ENCODE measurements at places on chromosomes 7 and 10.

DNA sequence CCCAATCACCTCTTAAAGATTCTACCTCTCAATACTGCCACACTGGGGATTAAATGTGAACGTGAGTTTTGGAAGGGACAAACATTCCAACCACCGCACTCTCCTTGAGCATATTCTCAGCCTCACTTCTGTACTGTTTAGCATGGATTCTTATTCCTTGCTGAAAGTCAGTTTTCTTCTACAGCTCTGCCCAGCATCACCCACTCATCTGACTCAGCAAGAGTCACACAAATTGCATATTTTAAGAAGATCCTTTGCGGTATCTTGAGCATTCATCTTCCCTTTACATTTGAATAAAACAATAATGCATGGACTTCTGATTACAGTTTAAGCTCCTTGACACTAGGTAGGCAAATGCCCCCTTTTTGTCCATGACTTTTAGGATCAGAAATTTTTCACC, 251.6 kb upstream of the MKLN1 start:
- peak; percentile 7 for DNase-seq

DNA sequence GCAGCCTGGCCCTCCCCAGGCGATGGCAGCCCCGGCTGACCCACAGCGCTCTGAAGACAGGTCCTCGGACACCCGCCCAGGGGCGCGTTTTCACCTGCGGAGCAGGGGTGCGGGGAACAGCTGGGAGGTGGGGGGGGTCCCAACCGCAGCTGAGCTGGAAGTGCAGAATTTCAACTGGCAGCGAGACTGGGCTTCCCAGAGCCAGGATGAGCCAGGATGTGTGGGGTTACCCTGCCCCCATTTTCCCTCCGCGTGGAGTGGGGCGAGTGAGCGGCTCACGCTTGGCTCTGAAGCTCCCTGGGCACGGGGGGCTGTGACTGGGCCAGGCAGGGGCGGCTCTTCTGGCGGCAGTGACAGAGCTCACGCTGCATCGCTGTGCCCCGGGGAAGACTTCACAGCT, 70.2 kb downstream of the DNAJB6 start:
- no peak for DNase-seq

DNA sequence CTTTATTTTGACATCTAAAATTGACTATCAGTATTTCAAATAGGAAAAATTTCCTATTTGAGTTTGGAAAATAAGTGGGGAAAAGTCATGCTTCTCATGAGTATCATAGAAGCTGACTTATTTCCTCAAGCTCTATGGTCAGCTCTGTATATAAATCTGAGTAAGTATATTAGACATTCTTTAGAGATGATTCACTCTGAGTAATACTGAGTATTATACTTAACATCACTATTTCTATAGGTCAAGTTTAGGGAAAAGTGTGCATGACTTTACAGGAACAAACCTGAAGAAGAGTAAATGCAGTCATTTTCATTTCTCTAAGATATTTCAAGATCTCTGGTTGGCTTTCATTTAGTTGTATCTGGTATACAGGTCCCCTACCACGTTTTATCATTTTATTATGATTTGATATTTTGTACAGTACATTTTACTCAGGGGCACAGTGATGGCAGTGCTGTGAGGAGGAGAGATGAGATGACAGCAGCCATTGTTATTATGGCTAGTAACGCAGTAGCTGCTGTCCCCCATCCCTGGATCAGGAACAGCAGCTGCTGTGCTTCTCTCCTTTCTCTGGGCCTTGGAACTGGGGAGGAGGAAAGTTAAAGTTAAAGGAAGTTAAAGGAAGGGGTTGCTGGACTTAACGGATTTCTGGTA, 15.2 kb downstream of the SND1 start:
- DNase-seq: no peak

DNA sequence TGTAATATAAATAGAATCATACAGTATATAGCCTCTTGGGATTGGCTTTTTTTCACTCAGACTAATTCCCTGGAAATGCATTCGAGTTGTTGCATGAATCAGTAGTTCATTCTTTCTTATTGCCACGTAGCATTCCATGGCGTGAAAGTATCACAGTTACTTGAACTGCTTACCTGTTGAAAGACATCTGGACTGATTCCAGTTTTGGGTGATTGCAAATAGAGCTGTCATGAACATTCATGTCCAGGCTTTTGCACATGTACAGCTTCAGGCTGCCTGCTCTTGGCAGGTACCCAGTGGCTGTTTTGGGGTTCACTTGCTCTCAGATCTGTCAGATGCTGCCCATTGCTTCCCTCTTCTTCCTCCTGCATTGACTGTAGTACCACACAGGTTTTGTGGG, 54.9 kb downstream of the LRGUK start:
- DNase-seq: no peak

GRCh38 chr10:62732841-62733653, 71.5 kb upstream of the ADO start:
- DNase-seq: no peak

GRCh38 chr10:114556236-114557122, 101.6 kb downstream of the ABLIM1 start:
- DNase-seq: no peak

DNA sequence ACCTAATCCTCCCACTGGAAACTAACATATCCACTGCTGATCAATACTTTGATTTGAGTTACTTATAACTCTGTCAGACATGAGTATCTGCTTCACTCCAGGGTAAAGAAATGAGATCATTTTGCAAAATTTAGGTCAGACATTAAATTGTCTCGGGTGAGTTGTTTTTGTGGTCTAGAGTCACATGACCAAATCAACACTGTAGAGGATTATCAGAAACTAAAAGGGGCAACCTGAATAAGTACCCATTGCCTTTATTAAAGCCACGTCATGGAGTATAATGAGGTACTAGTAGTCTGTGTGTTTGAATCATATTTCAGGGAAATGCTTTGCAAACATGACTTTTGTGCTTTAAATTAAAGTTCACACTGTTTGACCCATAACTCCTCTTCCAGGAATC, 107.7 kb upstream of the ADO start:
- DNase-seq: no peak

GRCh38 chr10:119407254-119407777, 135.2 kb downstream of the RGS10 start:
- no peak for DNase-seq

GRCh38 chr7:43621729-43622448, 39.0 kb downstream of the STK17A start:
- DNase-seq: no peak

DNA sequence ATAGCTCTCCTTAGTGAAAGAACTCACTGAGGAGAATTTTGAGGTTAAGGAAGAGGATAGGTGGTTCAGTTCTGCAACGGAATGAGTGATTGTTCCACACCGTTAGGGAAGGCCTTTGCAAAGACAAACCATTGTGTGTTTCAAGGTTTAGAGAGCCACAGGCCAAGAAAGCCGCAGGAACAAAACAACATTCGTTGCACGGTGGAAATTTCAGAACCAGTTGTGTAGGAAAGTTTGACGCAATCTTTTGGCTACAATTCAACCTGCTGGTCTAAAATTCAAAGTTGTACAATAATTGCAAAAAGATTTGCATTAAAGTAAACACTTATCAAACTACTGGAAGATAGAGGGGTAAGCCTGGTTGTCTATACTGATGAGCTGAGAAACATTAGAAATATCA, 91.4 kb downstream of the FAM107B start:
- DNase-seq: no peak

DNA sequence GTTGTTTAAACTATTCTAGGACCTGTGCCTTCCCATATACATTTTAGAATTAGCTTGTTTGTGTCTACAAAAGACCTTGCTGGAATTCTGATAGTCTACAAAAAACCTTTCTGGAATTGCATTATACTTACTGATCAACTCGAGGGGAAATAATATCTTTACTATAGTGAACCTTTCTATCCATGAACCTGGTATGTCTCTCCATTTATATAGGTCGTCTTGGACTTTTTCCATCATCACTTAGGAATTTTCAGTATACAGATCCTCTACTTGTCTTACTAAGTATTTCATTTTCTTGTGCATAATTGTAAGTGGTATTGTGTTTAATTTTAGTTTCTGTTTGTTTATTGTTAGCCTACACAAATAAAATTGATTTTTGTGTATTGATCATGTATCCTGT, 101.1 kb downstream of the WDFY4 start:
- no peak for DNase-seq

DNA sequence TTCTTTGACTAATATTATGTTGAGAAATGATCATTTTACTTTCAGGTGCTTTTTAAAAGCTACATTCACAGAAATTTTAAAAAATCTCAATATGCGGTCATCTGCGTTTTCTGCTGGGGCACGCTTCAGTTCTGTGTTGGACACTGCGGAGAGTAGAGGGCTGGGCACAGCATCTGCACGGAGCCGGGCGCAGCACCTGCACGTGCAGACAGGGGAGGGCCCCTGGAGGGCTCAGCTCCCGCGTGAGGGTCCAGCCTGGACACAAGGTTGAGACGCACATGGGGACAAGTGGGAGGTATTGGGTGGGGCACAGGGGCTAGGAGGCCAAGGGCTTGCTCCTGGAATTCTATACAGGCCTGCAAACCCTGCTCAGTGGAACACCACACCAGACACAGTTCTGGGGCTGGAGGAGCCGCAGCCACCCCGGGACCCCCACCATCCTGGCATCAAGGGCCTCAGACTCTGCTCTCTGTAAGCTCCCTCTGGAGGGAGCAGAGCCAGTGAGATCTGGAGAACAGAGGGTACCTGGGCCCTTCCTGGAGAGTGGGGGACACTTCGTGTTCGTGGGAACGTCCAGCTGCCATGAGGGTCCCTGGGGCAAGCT, 20.4 kb upstream of the FAM20C start:
- no peak for DNase-seq

DNA sequence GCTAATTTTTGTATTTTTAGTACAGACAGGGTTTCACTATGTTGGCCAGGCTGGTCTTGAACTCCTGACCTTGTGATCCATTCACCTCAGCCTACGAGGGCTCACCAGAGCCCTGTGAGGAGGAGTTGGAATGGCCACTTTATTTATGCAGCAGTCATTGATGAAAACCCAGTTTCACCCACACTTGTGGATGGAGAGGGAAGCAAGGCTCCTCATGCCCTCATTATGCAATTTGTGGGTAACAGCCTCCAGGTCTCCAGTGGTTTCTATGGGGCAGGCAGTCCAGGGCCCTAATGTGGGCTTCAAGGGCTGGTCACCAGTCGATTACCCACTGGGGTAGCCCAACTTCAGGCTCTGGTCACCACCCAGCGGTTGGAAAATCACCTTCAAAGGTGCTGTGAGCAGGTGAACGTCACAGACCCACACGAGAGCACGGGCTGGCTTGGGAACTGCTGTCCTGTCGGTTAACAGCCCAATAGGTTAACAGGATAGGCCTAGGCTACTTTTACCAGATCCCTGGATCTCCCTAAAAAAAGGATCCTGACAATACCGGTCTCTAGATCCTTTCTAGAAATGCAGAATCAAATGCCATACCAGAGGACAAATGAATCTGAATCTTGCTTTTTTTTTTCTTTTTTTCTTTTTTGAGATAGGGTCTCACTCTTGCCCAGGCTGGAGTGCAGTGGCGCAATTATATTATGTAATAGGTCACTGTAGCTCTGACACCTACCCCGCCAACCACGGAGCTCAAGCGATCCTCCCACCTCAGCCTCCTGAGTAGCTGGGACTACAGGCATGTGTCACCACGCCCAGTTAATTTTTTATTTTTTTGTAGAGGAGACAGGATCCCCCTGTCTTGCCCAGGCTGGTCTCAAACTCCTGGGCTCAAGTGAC, 97.8 kb downstream of the SLC37A3 start:
- DNase-seq: no peak

- DNase-seq: no peak
These were observed 62.7 kb downstream of the HPSE2 start for GRCh38 chr10:99172950-99173349.

DNA sequence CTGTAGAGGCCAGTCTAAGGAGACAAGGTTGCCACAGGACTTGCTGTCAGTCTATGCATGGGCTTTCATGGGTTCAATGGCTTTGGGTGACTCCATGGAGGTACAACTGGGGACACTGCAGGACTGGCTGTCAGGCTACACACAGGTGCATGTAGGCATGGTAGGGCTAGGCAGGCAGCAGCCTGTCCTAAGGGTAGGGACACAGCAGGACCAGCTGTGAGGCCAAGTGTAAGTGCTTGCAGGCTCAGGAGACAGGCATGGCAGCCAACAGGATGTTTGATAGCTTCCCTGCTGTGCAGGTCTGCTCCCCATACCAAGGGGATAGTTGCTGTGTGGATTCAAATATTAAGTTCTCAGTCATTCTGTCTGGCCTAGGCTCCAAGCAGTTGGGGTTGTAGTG, 181.0 kb upstream of the NPY start:
- DNase-seq: no peak

DNA sequence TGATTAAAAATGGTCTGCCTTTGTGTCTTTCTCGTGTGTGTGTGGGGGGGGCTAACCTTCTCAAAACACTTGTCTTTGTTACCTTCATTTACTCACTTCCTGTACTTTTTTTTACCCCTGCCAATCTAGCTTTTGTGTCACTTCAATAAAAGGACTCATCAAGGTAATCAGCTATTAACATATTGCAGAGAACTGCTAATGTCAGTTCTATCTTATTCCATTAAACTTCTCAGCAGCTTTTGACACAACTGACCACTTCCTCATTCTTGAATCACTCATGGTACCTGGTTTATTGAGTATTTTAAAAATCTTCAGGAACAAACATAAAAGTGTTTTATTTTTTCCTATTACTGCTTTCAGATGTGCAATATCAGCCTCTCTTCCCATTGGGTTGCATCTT, 59.8 kb downstream of the SLC25A40 start:
- DNase-seq: no peak

- DNase-seq: no peak
These were observed 119.0 kb upstream of the RHOBTB1 start for GRCh38 chr10:61063034-61063433.

DNA sequence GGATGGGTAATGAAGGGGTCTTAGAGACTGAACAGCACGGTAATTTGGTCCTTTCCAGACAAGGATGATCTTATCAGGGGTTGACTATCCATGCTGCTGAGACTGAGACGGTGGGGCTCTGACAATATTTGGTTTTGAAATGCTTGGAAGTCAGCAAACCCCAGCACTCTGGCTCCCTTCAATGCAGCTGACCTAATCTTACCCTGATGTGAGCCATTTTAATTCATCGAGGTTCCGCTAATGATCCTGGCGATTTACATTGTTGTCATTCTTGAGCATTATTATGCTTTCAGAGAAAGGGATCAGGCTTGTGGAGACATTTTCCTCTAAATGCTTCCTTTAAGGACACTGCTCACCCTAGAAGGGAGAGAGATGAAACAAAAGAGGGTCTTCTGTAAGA, 114.6 kb upstream of the BMPER start:
- DNase-seq: no peak
